ENCODE measurements at places on chromosomes 6 and 20.

- DNase-seq = no peak
Measured at GRCh38 chr6:88493717-88494116, 327.6 kb upstream of the CNR1 start.

DNA sequence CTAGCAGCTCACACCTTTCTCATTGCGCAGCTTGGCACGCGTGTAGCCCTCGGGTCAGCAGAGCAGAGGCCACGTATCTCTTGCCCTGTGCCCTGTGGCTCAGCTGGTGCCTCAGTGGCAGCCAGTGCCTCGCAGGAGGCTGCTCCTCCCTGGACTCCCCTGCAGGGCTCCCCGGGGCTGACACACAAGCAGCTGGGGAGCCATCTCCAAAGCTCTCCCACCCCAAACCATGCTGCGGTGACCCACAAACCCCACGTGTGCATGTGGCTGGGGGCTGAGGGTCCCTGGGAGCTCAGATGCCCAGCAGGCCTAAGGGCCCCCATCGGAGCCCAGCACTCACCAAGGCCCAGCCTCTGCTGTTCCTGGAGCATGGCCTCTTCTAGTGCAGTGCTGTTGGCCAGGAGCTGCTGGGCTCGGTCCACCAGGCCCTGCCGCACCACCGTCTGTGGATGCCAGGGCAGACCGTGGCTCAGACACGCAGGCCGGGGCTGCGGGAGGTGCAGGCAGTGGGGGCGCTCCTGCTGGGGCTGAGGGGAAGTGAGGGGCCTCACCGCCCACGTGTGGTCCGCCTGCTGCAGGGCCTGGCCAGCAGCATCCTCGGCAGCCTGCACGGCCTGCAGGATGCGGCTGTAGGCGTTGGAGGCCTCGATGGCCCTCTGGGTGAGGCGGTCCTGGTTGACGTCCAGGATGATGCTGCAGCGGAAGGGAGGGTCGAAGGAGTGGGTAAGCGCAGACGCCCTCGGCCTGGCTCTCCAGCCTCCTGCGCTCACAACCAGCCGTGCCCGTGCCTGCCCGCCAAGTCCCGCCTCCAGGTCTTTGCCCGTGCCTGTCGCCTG is 13.8 kb downstream of the ADRM1 start:
- DNase-seq = no peak

- DNase-seq = no peak
Measured at GRCh38 chr6:161228096-161228495, 45.8 kb downstream of the AGPAT4 start.

- no peak for DNase-seq
Measured at GRCh38 chr20:24033151-24033550, 44.6 kb upstream of the GGTLC1 start.

DNA sequence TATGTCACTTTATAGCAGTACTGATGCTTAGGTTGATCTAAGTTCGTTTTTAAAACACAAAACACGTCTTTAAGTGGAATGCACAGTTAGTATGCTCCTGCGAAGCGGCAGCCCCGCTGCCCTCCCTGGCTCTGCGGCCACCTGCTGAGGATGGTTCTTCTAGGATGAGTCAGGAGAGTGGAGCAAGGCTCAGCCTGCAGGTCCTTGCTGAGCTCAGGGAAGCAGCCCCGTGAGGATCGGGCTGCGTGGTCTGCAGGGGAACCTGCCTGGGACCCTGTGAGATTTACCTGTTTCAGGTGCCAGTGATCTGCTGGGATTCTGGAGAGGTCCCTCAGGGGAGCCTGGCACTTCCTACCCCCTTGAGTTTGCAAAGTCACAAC is 57.5 kb downstream of the SYNJ2 start:
- DNase-seq = no peak

DNA sequence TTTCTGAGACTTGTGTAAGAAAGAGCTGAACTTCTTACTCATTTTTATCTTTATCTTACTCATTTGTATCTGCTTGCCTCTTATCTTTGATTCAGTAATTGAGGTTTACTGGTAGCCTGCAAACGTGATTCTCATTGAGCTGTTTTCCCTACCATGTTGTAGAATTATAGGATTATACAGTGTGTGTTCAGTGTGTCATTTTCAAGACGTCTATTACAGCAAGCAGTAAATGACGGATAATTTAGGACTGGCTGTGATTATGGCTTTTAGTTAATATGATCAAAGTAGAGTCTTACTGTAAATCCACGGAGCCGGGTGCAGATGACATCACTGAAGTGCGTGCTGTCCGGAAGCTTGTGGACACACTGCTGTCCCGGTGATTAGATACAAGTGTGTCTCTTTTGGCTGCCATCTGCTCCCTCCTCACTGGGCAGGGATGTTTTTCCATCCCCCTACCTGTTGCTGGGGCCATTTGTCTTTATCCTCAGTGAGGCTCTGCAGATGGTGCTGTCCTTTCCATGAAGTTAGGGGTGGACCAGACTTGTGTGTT is 6.0 kb downstream of the NELFCD start:
- DNase-seq = no peak

- no peak for DNase-seq
Measured at GRCh38 chr6:84953111-84953755, 188.8 kb upstream of the TBX18 start.

DNA sequence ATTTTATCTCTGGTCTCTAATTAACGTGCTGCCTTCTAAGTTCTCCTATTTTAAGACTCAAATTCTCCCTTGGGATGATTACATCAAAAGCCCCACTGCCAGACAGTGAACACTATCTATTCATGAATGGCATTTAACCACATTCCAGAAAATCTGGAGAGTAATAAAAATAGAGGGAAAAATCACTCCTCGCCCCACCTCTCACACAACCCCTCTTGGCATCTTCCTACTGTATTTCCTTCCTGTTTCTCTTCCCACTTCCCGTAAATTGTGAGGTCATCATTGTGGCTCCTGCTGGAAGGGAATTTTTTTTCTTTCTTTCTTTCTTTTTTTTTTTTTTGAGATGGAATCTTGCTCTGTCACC is 31.5 kb downstream of the RAB44 start:
- DNase-seq = no peak

DNA sequence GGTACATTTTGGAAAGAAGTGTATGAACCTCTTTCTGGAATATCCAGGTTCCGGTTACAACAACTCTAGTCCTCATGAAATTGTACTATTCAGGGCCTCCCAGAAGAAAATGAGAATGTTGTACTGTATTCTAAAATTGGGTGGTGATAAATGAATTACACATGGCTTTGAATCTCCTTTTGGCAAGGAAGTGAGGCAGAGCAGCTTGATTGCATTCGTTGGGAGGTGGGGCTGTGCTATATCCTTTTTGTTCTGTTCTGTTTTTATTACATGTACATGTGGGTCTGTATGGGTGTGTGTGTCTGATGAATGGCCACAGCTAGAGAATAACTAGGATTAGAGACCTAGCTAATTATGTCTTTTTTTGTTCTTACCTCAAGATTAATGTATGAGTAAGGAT is 37.8 kb upstream of the SNRPB2 start:
- DNase-seq = no peak

GRCh38 chr6:166400181-166400580 is 17.4 kb upstream of the MPC1 start:
- no peak for DNase-seq

DNA sequence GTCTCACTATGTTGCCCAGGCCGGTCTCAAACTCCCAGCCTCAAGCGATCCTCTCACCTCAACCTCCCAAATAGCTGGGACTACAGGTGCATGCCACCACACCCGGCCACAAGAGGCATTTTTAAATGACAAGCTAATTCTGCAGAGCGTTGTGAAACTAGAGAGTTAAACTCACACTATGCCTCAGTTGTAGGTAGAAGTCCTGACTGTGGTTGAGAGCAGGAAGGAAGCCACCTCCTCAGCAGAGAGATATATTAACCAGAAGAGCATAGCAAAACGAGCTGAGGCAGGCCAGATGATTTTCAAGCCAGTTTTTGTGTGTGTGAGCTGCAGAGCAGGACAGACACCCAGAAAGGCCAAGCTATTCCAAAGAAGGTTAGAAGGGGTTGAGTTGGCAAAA is 150.3 kb downstream of the MBOAT1 start:
- no peak for DNase-seq

GRCh38 chr6:136607932-136608772 is 57.9 kb upstream of the MAP7 start:
- peak; percentile 82 for DNase-seq

Data from dermis blood vessel endothelial cell (primary cell).